ENCODE measurements at places on chromosomes 16 and 17.

- DNase-seq: no peak
These were observed 13.9 kb downstream of the BCAR1 start for GRCh38 chr16:75237398-75238131.

GRCh38 chr17:37405955-37406634 is 541 bp downstream of the ACACA start:
- DNase-seq: no peak

DNA sequence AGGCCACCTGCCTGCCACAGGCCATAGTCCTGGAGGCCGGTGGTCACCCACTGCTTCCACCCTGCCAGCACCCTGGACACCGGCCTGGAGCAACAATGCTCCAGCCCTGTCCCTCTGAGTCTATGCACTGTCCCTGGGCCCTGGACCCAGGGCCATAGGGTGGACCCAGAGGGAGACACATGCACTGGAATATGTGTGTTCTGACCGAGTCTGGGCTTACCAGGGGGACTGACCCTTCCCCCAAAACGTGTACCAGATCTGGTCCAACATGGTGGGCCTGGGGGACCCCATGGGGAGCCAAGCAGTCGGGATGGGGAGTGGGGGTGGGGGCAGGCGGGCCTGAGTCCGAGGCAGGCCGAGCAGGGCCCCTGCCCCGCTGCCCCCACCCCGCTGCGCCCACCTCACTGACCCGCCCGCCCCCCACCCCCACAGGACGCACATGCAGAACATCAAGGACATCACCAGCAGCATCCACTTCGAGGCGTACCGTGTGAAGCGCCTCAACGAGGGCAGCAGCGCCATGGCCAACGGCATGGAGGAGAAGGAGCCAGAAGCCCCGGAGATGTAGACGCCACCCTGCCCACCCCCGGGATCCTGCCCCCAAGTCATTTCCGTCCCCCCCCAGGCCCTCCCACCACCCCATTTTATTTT is 357.4 kb downstream of the SEC14L1 start:
- DNase-seq: no peak

- DNase-seq: no peak
These were observed 45.6 kb downstream of the CYB5B start for GRCh38 chr16:69469807-69470561.

DNA sequence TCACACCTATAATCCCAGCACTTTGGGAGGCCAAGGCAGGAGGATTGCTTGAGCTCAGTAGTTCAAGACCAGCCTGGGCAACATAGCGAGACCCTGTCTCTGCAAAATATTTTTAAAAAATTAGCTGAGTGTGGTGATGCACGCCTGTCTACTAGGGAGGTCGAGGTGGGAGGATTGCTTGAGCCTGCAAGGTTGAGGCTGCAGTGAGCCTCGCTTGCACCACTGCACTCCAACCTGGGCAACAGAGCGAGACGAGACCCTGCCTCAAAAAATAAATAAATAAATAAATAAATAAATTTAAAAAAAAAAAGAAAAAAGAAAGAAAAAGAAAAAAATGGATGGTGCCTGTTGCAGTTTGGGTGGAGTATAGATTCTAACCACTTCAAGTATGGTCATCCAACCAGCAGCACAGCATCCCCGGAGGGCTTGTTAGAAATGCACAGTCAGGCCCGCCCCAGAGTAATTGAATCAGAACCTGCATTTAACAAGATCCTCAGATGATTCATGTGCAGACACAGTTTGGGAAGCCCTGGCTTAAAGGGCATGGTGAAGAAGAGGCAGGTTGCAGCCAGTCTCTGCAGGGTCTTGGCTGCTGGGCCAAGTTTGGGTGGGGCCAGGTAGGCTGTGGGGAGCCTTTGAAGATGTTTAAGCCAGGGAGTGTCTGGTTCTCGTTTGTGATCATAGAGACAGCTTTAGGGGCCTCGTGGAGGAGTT is 40.8 kb downstream of the MRC2 start:
- no peak for DNase-seq

Data from GM04504 (cell line).